ENCODE measurements at places on chromosomes 1 and 21.

- no peak for DNase-seq
Observed at GRCh38 chr1:1179346-1179982, 5.8 kb downstream of the TTLL10 start.

GRCh38 chr1:45260244-45260643, 53.8 kb upstream of the ZSWIM5 start:
- no peak for DNase-seq

DNA sequence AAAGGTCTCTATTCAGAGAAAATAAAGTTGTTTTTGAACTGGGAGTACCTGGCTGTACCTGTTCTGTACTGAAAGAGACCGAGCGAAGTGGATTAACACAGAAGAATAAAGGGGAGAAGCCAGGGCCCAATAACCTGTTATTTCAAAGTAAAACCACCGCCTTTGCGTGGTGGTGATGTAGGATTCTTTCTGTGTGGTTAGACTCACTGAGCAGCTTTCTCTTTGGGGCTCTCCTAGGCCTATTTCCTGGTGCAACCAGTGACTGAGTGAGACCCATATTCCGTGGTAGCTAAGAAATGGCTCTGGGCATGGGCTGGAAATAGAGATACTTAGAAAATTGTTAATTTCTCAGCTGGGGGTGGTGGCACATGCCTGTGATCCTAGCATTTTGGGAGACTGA, 99.9 kb downstream of the XCL2 start:
- DNase-seq = no peak

GRCh38 chr1:201115390-201115937, 3.2 kb upstream of the CACNA1S start:
- DNase-seq = no peak

- DNase-seq = no peak
Observed at GRCh38 chr1:232463225-232463624, 166.7 kb downstream of the SIPA1L2 start.

DNA sequence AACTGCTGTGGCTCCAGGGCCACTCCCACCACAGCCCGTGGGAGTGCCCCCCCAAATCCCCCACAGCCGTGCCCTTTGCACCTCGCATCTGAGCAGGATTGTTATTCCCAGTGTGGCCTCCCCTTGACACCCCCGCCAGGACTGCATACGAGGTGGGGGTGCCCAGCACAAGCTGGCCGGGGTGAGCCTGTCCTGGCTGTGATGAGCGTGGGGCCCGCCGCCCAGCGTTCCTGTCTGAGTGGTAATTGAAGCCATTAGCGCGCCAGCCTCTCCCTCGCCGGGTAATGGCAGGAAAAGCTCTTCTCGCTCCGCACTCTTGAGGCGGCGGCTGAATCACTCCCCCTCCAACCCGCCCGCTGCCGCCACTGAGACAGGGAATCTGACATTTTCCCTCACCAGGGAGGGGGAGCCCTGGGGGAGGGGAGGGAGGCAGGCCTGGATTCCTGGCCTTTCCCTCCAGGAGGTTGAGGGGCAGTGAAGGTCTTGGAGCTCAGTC, 27.7 kb downstream of the PTPRF start:
- DNase-seq = no peak

DNA sequence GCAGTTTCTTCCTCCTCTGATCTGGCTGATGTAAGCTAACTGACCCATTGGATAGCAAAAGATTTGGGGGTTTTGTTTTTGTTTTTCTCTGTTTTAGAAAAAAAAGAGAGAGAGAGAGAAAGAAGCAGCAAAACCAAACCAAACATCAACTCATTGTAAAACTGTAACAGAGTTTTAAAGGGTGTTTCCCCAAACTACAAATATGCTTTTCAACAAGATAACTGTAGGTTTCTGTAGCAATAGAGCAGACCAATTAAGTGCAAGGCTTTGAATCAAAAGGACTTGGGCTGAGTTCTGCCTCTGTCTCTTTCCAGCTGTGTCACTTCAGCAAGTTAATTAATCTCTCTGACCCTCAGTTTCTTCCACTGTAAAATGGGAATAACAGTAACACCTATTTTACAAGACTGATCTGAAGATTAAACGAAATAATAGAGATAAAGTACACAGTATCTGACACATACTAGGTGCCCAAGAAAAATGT, 44.5 kb downstream of the RRAGC start:
- DNase-seq = no peak

DNA sequence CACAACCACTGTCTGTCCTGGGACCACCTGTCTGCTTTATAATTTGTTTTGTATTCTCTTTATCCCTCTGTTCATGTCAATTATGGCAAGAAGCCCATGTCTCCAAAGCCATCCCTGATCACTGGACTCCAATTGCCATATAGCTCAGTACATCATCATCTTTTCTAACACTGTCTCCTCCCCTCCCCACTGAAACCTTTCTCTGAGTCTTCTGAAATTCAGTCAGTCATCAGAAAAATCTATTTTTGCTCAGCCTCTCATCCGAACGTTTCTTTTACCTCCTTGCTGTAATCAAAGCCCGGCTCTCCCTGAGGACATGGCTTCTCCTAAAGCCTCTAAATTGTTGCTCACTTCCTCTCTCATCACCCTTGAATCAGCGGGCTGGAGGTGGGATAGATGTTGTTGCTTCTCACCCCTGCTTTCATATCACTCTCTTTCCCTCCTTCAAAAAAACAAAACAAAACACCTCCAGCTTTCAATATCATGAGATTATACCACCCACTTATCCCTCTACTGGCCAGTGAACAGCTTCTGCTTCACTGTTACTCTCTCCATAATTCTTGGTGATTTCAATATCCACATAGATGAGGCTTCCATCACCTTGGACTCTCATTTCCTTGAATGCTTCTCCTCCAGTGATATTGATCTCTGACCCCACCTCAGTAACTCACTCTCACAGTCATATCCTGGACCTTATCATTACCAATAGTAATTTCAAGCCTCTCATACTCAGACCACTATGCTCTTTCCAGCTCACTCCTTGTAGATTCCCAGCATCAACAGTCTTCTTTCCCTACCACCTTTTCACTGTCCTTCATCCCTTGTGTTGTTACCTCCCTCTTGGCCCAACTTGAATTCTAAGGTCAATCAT, 27.8 kb downstream of the RAB3B start:
- DNase-seq = no peak

DNA sequence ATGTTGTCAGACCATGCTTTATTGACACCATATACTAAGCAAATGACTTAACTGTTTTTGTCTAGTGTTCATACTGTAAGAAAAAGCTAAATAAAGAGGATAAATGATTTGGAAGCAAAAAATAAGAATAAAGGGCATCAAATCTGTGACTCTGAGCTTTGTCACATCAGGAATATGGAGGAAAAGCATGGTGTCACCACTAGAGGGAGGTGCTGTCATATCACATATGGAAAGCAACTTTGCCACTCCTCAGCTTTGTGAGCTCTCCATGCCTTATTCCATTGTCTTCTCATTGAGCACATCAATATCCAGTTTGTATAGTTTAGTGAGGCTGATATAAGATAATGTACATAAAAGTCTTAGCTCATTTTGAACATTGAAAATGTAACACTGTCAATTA, 20.8 kb upstream of the GBP1 start:
- no peak for DNase-seq

GRCh38 chr1:198185146-198185545, 28.3 kb downstream of the NEK7 start:
- no peak for DNase-seq

- DNase-seq = no peak
Observed at GRCh38 chr1:50424884-50425375, 1.7 kb upstream of the DMRTA2 start.

GRCh38 chr21:36606287-36606982, 92.5 kb upstream of the SIM2 start:
- no peak for DNase-seq

- no peak for DNase-seq
Observed at GRCh38 chr1:41537251-41537650, 52.8 kb upstream of the EDN2 start.
